Activated naive CD4-positive, alpha-beta T cell treated with anti-CD3 and anti-CD28 coated beads, Interleukin-2, amount 50 U/mL, for 72 hours (primary cell): ENCODE measurements at places on chromosomes 3 and 15.

GRCh38 chr3:20064796-20065564 lies 24.7 kb downstream of the KAT2B start:
- no peak for DNase-seq

- no peak for DNase-seq
These were observed 184.2 kb upstream of the PDZRN3 start for GRCh38 chr3:73808862-73809509.

DNA sequence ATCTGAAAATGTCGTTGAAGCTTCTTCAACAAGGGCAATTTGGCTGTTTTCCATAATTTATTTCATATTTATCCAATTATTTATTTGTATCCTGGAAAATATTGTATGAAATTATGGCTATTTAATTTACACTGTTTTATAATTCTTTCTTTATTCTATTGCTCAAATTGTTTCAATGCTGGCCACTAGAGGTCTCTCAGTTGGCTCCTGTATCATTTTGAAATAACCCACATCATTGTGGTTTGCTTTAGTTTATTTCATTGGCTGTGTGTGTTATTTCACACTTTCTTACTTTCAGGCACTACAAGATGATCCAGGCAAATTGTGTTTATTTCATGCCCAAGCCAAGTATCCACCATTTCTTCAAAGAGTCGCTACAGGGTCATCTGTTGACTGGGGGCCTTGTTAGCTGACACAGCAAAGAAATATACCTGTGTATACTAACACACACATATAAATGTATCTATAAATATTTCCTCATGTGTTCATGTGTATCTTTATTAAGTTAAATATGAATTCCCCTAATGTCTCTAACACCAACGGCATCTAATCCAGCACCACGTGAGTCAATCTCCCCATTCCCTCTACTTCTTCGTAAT lies 86.2 kb downstream of the NPAP1 start:
- no peak for DNase-seq

- DNase-seq, result no peak
These were observed 901 bp upstream of the MANF start for GRCh38 chr3:51384055-51384725.

DNA sequence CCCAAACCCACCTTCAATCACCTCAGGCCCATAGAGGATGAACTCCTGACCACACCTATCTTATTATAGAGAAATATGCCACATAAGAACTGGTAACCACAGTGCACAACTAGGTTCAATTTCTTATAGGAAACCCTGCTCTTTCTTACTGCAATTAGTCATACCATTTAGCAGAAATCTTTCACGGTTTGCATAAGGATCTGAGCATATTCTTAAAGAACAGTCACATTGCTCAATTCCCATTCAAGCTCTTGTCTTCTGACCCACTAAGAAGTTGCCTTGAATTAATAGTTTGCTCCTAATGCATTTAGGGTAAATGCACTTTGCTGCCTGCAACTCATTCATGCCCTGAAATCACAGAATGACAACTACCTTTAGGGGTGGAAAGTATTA lies 9.2 kb downstream of the ERC2 start:
- DNase-seq, result no peak

GRCh38 chr3:172305552-172305951 lies 142.7 kb downstream of the GHSR start:
- no peak for DNase-seq

DNA sequence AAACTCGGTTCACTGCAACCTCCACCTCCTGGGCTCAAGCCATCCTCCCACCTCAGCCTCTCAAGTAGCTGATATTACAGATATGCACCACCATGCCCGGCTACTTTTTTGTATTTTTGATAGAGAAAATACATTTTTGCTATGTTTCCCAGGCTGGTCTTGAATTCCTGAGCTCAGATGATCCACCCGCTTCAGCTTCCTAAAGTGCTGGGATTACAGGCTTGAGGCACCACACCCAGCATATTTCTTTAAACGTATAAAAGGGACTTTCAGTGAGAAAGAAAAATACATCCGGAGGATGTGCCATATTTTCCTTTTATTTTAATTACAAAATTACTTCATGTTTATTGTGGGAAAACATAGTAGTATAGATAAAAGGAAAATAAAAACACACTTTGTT lies 55.2 kb downstream of the RPL39L start:
- no peak for DNase-seq

- DNase-seq, result no peak
These were observed 70.2 kb downstream of the LRRC28 start for GRCh38 chr15:99321468-99321867.

- no peak for DNase-seq
These were observed 7.9 kb downstream of the TNFSF10 start for GRCh38 chr3:172515130-172515918.

DNA sequence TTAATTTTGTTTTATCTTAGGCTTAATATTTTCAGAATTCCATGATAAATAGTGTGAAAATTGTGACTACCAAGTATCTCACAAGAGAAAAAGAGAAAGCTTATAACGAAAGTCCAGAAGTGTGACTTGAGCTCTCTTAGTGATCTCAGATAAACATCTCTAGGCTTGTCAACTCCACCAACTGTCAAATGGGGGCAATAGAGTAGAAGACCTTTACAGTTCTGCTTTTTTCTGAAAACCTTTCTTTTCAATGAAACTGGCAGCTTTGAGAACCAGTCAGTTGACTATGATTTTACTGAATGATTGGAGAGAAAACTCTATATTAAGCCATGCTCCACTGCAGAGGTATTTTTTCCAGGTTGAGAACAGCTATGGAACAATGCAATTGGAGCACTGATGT lies 119.2 kb upstream of the TP63 start:
- DNase-seq, result no peak

DNA sequence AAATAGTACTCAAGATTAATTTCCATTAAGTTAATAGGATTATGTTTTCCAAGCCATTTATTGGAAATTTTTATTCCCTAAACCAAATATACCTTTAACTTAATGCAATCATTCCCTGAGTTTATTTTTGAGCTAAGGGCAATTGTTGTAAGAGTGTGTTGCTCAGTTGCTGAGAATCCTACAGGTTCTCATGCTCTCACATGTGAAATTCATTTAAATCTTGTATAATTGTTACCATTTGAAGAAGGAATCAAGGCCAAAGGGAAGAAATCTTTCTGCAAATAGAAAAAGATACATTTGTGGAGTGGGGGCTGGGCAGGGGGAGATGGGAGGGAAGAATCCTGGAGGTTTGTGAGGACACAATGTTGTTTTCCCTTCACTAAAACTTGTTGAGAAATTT lies 202.7 kb upstream of the STRIT1 start:
- DNase-seq, result no peak

- DNase-seq, result no peak
These were observed 9.5 kb downstream of the TYRO3 start for GRCh38 chr15:41568350-41569017.

DNA sequence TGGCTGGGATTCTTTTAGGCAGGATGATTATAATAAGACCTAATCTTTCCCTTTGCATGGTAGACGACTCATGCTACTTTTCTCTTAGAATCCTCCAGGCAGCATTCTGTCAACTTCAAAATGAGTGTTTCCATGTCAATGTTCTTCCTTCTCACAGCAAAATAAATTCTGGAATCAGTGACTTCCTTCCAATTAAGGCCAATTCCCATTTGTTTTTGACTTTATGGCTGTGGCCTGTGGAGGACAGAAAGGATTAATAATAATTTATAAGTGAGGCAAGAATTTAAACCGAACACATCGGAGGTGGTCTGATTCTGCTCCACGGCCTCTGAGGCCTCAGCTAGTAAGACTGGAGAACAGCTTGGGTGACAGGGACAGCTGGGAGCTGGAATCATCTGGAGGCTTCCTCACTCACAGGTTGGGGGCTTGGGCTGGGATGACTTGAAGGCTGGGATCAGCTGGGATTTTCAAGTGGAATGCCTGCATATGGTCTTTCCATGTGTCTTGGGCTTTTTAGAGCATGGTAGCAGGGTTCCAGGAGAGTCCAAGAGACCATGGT lies 241.8 kb upstream of the MCTP2 start:
- DNase-seq, result no peak

DNA sequence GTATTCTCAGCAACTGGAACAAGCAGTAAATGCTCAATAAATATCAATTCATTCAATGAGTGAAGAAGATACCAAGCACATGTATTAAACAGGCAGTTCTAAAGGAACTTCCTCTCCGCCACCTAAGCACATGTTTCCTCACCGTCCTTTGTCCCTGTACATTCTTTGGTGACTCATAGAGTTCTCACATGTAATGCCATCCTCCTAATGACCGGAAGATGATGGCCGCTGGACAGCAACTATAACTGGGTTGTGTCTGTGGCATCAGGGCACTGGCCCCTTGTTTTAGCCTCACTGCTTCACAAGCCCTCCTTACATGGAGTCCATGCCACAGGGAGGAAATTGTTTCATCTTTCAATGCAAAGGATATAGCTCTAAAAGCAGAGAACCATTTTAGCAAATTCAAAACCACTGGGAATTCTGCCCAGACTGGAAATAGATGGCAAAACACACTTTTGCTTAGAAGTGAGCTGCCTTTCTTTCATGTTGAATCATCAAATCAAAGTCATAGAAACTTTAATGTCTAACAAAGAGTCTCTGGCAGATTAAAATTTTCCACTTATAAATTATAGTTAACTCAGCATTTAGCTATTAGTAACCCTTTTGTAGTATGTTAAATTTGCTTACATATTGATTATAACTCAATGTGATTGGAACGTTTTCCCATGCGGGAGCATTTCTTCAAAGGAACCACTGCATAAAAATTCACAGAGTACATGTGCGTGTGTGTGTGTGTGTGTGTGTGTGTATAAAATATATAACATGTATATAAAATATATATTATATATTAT lies 74.1 kb downstream of the GAP43 start:
- DNase-seq, result no peak

DNA sequence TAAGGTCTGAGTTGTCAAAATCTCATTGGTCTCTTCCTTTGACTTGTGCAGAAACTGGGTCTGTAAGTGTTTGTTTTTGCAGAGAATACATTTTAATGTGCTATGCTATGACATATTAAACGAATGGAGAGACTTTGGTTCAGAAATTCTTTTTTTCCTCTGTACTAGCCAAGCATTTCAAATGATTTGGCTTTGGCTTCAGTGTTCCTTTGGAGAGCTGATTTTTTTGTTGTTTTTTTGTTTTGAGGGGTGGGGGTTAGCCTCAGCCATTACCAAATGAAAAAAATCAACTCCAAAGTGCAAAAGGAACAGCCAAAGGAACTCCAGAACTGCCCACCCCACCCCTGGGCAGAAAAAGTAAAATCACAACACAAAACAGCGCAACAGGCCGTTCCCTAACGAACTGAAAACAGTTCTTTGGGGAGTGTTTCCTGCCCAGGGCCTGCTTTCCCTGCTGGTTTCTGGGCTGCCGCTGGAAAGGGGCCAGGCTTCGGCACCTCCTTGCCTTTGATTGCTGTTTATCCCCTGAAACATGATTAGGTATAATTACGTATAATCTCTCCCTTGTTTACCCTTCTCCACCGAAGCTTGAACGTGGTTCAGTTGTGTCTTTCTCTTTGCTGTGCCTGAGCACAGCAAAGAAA lies 57.6 kb upstream of the NEO1 start:
- DNase-seq, result no peak

DNA sequence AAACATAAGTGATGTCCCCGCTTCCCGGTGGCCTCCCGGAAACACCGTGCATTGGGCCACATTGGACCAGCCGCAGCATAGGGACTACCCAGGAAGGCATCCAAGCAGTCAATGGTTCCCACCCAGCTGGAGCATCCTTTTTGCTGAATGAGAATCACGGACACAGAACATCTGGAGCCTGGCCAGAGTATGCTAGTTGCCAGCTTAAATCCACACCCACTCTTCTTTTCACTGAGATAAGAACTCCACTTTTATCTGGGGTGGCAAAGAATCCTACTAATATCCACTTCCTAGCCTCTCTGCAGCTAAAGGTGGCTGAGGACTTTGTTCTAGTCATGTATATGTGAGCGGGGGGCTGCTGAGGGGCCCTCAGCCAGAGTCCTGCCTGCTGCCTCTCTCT lies 95.2 kb upstream of the PLXNA1 start:
- no peak for DNase-seq

GRCh38 chr3:107373896-107374295 lies 3.3 kb upstream of the CCDC54 start:
- DNase-seq, result no peak

- DNase-seq, result peak; percentile 54
These were observed 112.8 kb upstream of the ICE2 start for GRCh38 chr15:60591496-60592370.

DNA sequence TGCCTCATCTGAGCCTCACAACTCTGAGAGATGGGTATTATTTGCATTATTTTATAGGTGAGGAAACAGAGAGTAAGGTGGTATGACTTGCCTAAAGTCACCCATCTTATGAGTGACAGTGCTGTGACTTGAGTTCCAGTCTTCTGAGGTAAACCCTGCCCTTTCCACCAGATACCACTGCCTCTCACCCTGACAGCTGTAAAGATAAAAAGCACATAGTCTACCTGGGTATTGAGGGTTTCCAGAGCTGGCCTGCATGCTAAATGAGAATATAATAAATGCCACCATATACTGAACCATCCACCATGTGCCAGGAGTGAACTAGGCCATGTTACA lies 25.6 kb downstream of the RASGRP1 start:
- DNase-seq, result no peak

DNA sequence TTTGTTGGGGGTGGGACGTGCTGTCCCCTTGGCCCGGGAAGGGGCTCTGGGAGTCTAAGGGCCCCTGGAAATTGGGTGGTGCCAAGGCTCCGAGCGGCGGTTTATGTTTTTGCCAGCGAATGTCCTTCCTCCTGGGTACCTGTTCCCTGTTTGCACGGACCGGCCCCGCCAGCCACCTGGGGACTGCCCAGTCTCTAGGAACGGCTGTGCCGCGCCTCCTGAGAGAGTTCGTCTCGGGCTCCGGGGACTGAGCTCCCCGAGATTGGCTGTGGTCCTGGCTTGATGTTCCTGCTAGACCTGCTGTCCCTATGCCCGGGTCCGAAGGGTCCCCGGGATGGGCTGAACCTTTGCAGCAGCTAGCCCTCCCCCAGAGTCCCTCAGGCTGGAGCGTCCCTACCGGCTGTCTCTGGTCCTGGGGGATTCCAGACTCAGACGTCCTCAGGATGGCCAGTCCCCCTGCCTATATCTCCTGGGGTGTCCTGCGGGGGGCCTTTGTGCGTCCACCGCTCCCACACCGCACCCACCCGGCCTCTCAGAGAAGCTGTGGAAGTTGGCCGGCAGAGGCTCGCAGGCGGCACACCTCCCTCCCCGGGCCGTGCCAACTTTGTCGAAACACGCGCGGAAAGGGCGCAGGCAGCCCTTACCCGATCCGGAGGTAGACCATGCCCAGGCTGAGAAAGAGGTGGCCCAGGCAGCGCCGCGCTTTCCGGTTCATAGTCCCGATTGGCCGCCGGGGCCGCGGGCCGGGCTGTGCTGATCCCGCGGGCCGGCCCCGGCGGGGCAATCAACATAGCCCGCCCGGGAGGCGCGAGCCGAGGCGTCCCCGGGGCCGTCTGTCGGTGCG lies 547 bp downstream of the WNT7A start:
- DNase-seq, result peak; percentile 41

- no peak for DNase-seq
These were observed 13.1 kb downstream of the CHDH start for GRCh38 chr3:53833053-53833645.

DNA sequence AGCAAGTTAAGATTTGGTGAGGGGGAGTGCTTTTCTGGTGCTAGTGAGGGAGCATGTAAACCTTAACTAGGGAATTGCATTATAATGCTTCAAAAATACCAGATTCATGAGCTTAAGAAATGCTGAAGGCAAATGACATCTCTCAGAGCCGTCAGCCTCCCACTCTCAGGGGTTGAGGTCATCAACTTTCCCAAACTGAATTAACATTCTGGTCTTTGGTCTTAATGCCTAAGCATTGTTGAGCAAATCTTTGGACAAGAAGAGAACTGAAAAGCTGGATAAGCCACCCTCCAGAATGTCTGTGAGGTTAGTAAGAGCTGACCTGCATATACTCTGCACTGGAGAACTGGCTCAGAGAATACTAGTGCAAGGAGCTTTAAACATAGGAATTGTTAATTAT lies 124.9 kb upstream of the GAP43 start:
- DNase-seq, result no peak
